ENCODE measurements at places on chromosomes 4 and X.

DNA sequence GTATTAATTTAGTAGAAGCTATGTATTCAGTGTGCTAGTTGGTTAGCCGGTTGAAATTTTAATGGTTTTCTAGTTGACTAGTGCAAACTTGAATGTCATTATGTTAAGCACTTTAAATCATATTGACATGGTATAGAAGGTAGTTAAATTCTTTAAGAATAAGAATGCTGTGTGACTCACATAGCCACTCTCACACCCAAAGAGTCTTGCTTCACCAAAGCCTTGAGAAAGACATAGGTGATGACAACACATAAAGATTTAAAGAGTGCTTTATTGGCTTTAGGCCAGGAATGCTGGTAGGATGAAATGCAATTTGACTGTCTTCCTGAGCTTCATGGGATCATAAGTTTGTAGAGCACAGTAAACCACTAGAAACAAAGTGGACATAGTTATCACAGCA lies 85.3 kb downstream of the DCAF8L2 start:
- DNase-seq: no peak

GRCh38 chr4:58935332-58935731 lies 1825.1 kb upstream of the IGFBP7 start:
- DNase-seq: no peak

GRCh38 chrX:75638332-75638731 lies 115.5 kb upstream of the ZDHHC15 start:
- DNase-seq: no peak

GRCh38 chr4:84954982-84955567 lies 11.4 kb downstream of the WDFY3 start:
- DNase-seq: no peak

- no peak for DNase-seq
These were observed 36.6 kb upstream of the MBTPS2 start for GRCh38 chrX:21802839-21803238.

GRCh38 chr4:142523111-142523510 lies 323.0 kb downstream of the INPP4B start:
- DNase-seq: no peak

DNA sequence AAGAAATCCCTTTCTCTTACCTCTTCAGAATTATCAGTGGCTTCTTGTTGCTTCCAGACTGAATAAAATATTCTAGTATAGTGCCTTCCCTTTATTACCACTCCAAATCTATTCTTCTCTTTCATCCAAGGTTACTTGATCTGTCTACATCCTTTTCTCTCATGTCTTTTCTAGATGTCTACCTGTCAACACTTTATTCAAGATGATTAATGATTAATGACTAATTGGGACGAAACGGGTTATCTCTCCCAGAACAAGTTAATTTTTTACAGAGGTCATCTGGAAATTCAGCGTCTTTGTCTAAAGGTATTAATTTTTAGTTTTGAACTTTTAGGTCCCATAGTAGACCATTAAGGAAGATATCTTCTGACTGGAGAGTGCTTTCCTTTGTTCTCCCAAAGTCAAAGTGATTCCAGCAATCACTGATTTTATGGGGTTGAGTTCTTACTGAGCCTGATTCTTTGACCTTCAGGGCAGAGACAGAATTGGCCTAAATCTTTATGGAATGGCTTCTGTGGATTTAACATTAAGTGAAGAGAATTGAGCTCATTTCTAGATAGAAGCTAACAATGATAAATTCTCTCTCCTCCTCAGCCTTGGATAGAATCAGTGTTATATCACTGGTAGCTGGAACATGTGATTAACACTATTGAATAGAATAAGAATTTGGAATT lies 335.4 kb upstream of the TEX13C start:
- no peak for DNase-seq

DNA sequence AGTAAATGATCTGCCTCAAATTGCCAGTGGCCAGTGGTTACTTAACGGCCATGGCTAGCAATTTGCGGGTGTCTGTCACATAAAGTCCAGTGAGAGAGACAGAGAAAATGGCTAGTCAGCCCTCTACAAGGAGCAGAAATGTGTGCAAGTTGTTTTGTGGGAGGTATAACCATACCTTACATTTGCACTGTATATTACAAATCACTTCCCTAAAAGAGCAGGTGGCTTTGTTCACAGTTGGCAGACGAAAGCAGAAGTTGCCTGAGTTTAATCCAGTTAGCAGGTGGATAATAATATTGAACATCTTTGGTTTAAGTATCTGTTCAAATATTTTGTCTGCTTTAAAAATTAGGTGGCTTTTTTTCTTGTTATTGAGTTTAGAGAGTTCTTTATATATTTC lies 15.6 kb downstream of the SRPX start:
- no peak for DNase-seq

DNA sequence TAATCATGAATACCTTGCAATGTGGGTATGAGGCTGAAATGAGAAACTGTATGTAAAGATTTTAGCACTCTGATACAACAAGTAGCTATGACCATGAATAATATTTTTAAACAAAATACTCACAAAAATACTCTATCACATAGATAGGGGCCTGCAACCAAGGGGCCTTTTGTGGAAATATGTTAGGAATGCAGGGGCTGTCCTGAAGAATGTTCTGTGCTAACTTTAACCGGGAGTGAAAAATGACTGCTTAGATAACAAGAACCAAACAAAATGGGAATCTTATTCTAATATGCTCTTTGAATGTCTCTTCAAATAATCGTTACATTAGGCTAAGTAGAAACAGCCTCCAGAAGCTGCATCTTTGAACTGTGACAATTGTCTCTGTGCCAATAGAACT lies 37.9 kb upstream of the GYPA start:
- no peak for DNase-seq

GRCh38 chr4:19557161-19557560 lies 694.5 kb upstream of the SLIT2 start:
- no peak for DNase-seq

- DNase-seq: no peak
These were observed 131.6 kb downstream of the SLIT2 start for GRCh38 chr4:20383283-20383682.

- no peak for DNase-seq
These were observed 17.6 kb downstream of the TBL1X start for GRCh38 chrX:9482408-9482807.

DNA sequence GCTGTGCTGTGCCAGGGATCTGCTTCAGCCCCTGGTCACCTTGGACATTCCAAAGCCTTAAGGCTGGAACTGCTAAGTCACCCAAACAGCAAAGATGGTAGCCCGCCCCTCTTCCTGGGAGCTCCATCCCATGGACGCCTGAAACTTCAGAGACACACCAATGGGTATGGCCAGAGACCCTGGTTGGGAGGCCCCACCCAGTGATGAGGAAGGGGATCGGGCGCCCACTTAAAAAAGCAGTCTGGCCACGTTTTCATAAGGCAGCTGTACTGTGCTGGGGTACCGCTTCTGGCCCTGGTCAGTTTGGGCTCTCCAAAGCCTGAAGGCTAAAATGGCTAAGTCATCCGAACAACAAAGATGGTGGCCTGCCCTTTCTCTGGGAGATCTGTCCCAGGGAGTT lies 9.4 kb upstream of the TMSB15C start:
- DNase-seq: no peak

- DNase-seq: no peak
These were observed 138.3 kb downstream of the PCDH18 start for GRCh38 chr4:137394018-137394417.

DNA sequence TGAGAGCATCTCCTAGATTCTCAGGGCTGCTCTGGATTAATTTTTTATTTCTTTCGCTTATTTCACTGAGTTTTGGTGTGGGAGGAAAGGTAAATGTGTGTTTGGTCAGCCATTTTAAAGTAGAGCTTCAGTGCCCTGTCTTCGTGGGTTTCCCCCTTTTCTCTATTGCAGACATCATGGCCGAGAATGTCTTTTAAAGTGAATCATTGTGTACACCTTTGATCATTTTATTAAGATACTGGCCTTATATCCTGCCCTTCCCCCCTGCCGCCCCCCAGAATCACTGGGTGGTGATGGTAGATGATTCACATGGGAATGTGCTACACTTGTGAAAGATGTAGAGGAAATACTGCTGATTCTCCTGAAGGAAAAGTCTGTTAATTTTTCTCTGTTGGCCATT lies 23.8 kb downstream of the CDKL5 start:
- DNase-seq: no peak

DNA sequence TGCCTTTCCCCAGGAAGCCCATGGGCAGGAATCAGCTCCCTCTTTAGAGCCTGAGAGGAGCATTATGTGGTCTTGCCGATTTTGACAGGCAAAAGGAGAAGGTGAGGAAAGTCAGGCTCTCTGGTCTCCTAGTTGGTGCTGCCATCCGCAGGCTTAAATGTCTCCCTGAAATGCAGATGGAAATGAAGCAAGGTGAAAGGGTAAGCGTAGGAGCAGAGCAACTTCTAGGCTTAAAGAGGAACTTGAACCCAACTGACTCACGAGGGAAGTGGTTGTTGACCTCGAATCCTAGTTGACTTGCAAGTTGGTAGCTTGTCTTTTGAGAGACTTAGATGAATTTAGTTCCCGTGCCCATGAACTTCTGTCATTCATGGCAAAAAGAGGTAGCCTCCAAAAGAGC lies 205.9 kb downstream of the PTTG2 start:
- no peak for DNase-seq

DNA sequence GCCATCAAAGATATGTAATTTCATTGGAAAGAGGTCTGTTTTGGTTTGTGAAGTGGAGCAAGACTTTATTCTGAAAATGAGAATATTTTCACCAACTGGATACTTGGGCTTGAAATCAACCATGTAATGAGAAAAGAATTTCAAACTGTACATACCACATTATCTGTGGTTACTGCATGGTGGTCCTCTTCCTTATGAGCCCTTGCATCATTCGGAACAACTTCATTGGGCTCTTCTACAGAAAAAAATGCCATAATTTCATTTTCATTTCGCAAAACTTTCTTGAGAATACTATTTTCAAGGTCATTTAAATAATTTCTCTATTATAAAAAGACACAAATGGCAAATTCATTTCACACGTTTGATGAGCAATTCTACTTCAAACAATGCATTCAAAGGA lies 148.6 kb upstream of the RPS6KA6 start:
- no peak for DNase-seq

DNA sequence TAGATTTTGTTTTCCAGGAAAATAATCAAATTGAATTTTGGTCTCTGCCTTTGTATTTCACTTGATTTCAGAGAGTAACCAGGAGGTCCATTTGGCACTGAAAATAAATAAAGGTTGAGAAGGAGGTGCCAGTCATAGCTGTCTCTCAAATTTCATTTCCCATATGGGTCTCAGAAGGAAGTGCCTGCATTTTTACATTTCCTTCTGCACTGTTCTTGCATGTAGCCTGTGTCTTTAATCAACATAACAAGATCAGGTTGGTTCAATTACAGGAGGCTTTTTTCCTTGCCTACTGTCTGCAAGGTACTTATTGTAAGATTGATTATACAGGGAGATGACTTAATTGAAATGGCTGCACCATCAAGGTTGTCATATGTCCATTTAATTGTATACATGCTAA lies 15.7 kb downstream of the LRRC66 start:
- DNase-seq: no peak

DNA sequence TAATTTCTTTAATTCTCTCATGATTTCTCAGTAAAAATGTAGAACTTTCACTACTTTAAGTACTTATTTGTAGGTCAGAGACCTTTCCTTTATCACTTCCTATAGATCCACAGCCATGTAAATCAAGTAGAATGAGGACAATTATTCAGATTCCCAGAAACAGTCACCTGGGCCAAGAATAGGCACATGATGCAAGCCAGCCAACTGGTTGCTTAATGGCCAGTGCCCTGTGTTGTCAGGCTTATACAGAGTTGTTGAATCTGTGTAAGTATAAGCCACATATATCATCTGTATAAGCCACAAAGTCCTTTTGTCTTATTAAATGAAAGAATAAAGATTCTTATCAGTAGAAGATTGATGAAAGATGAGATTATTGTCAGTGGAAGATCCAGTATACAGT lies 5.2 kb downstream of the BANK1 start:
- DNase-seq: no peak

DNA sequence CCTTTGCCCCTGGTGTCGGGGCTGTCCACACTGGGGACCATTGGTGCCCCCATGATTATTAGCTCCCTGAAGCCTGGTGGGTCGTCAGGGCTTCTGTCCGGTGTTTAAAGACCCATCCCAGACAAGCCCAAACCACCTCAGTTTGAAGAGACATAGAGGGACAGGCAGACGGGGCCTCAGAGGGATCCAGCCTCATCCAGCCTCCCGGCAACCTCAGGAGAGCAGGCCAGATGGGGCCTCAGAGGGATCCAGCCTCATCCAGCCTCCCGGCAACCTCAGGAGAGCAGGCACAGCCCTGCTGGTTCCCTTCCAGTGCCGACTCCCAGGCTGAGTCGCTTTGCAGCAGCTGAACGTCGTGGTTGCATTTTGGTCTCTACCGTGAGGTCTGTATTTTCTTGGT lies 32.1 kb downstream of the PIGG start:
- DNase-seq: no peak

DNA sequence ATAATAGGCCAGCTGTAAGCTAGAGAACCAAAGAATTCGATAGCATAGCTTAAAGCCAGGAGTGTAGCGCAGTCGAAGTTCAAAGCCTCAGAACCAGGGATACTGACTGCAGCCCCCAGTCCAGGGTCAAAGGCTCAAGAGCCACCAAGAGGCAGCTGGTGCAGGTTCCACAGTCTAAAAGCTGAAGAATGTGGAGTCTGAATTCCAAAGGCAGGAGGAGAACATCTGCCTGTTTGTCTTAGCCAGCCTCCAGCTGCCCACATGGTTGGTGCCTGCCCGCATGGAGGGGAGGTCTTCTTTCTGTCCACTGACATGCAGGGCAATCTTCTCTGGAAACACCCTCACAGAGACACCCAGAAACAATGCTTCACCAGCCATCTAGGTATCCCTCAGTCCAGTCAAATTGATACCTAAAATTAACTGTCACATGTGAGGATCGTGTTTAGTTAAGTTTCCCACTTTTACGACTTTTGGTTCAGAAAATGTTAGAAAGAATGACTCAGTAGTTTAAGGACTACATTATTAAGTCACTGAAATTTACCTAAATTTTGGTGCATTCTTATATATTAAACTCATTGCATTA lies 52.8 kb upstream of the RHOH start:
- DNase-seq: no peak

DNA sequence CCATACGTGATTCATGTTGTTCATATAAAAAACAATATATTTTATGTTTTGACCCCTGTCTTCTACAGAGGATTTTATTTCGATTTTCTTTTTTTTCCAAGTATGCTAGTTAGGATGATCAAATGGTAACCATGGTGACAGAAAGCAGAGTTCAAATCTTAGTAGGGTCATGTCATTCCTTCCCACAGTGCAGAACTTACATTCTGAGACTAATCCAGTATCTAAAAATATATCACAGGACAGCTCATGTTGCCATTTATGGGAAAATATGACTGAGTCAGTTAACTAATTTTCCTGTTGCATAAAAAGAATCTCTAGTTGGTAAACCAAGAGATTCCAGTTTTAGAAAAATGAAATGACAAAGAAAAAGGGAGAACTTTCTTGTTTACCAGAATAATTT lies 209.5 kb downstream of the PARM1 start:
- no peak for DNase-seq

- no peak for DNase-seq
These were observed 1037.8 kb downstream of the STPG2 start for GRCh38 chr4:97105347-97106099.

Measured in activated naive CD4-positive, alpha-beta T cell treated with Interleukin-2 at 50 U/mL for 16 hours (primary cell).